ENCODE measurements at places on chromosomes 11 and 22. TPM values are rescaled to one million over a fixed set of nuclear protein-coding genes. Genes with fewer than 3 reads are reported as not detected.

DNA sequence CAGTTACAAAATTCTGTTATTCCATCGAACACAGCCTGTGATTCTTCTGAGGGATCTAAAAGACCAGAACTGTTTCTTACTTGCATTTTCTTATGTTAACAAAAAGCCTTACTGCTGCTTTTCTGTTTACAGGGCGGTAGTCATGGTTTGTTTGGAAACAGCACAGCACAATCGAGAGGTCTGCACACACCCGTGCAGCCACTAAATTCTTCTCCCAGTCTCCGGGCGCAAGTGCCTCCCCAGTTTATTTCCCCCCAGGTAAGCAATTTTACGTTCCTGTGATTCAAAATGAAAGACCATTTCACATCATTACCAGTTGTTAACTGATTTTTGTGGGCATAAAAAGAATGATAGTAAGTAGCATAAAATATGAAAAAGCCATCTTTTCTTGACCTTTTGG lies 60.8 kb upstream of the ADSL start:
- peak; percentile 65 for DNase-seq

DNA sequence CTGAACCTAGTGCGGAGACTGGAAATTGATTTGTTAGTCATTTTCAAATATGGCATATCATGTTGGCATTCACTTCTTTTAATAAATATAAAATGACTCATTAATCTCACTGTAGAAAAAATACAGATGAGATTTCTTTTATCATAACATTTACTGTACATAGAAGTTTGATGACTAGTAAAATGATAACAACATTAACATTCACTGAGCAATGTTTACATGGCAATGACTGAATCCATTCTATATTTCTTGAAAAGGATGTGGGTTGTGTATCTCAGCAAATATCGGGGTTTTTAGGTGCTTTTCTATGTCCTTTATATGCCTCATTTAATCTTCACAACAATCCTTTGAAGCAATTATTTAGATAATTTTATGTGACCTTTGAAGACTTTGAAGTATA lies 920.9 kb upstream of the FAT3 start:
- DNase-seq: no peak

The RFPL1 gene
- not detected for total RNA-seq

DNA sequence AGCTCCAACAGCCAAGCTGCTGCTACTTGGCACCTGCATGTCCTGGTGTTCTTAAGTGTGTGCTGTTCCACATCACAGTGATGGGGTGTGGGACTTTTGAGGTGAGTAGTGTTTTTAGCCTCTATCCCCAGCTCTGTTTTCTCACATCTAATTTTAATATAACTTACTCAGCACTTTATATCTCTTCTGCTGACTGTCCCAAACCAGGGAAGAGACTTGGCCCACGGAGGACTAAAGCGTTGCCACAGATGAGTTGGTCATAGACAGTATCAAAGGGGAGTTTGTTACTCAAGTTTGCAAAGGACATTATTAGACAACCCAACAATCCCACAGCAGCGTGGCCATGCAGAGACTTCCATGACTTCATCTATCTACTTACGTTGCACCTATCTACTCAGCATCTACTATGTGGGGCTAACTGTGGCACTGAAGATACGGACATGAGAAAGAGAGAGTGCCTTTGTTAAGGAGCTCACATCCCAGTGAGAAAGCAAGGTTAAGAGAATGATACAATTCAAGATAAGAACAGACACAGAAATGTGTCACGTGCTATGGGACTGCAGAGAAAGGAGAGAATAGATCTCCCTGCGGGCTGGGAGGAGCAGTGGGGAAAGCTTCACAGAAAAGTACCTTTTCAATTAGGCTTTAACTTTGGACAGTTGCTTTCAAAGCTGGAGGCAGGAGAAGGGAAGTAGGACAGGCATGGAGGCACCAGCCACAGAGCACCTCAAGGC lies 82.4 kb downstream of the ME3 start:
- DNase-seq: no peak

GRCh38 chr11:55624531-55624930 lies 10.4 kb upstream of the OR4P4 start:
- DNase-seq: no peak

The RASSF10 gene
- total RNA-seq: not detected

DNA sequence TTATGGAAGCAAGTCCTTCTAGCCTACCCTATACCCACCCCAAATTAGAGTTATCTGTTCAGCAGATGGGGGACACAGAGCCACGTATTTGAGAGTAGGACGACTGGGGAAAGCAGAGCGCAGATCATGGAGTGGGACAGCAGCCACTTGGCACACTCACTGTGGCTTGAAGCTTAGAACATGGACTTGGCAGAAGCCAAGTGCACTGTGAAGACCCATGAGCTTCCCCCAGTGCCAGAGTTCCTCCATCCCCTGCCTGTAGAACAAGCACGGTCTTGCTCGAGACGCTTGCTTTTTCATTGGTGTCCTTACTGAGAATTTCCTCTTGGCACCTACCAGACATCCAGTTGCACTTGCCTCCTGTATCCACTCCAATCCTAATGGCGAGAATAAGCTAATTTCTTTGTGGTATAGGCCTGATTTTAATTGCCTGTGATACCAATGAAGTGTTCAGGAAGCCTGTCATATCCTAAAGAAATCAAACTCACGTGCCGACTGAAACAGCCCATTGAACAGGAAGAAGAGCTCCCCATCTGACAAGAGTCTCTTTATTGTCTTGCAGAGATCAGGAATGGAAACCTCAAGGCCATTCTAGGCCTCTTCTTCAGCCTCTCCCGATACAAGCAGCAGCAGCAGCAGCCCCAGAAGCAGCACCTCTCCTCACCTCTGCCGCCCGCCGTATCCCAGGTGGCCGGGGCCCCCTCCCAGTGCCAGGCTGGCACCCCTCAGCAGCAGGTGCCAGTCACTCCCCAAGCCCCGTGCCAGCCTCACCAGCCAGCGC lies 166.9 kb downstream of the NAV2 start:
- DNase-seq: no peak

The NCF4 gene
- 9.3 TPM for total RNA-seq

DNA sequence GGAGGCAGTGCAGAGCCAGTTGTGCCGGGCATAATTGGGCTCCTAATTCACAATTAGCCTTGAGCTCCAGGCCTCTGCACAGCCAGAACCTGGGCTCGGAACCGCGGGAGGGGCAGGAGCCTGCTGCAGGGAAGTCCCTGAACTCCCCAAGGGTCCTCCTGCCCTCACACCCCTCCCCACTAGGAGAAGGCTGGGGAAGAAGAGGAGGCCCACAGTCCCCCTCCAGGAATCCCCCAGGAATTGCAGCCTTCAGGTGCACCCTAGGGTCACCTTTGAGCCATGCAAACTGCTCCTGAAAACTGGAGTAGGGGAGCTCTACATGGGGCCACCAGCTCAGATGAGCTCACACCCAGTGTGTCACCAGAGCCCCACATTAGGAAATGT lies 93.8 kb upstream of the LMO1 start:
- no peak for DNase-seq

The UVRAG gene
- 16.7 TPM for total RNA-seq

The JRKL gene
- 15.4 TPM for total RNA-seq

DNA sequence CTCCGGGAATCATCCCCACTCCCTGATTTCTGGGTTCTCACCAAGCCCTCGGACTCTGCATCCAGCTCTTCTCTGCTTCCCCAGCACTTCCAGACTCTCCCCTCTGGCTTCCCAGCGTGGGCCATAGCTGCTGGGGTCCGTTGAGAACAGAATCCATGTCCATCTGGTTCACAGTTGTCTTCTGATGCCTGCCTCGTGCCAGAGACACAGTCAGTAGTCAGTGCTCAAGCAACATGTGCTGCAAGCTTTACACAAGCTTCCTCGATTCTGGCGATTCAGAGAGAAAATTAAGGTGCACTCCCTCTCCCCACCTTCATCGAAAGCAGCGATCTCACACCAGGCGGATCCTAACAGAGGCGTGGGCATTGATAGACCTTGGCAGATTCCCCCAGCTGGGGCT lies 495.5 kb downstream of the TBC1D22A start:
- no peak for DNase-seq

- no peak for DNase-seq
Observed at GRCh38 chr11:9461760-9462134, 935 bp downstream of the ZNF143 start.

DNA sequence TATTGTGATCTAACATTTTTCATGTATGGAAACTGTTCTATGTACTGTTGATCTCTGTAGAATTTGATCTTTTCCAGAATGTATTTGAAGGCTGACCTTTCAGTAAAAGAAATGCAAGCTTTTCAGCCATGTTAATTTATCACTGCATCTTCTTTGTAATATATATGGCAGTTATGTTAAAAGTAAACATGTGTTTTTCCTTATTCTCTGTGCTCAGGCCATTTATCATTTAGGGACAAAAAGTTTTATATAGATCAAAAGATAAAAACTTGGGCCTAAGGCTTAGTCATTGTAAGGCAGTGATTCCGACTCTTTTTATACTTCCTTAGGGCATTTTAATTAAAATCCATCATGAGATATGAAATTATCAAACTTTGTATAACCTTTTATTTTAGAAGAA lies 48.7 kb downstream of the KDM2A start:
- DNase-seq: no peak

The FAM111B gene
- total RNA-seq: 31.0 TPM

- no peak for DNase-seq
Observed at GRCh38 chr11:45919806-45920530, 2.3 kb upstream of the PEX16 start.

DNA sequence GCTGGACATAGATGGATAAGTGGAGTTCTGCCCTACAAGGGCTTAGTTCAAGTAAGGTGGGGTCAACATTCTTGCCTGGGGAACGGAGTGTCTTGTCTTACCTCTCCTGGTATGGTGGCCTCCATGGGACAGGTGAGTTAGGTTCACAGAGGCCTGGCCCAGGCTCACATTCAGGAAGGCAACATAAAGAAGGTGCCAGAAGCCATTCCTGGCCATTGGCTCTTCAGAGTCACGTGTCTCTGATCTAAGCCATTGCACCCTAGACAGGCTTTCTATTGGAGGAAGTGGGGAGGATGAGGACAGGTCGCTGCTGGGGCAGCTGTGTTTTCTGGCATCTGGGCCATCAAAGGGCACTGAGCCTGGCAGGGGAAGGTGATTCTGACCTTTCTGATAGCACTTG lies 14.8 kb downstream of the LMO2 start:
- no peak for DNase-seq

DNA sequence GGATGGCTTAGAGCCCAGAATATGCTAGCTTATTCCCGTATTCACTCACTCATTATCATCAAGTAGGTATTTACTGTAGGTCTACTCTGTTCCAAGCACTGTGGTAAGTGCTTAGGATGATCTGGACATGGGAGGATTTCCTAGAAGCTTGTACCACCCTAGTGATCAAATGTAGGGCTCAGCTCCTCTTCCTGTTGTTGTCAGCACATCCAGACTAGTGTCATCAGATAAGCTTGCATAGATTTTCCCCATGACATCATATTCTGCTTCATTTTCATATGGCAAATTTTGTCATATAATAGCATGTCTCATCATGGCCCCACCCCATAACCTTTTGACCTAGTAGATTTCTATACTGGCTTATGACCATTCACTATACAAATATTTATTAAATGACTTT lies 19.3 kb upstream of the NUCB2 start:
- no peak for DNase-seq

The CWF19L2 gene
- total RNA-seq: 14.4 TPM

DNA sequence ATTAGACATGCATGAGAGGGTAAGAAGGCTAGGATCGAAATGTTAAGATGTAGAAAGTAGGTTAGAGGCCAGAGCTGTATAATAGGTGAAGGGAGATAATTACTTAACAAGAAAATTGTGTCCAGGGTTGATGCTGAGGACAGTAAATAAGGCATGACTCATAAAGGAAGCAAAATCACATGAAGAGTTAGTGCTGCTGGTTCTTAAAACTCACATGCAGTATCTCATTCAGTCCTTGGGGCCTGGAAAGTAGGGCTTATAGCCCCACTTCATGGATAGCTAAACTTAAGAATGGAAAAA lies 130.2 kb downstream of the NCAM1 start:
- no peak for DNase-seq

The GLYAT gene
- total RNA-seq: not detected

- no peak for DNase-seq
Observed at GRCh38 chr11:129442171-129442570, 66.5 kb downstream of the BARX2 start.

DNA sequence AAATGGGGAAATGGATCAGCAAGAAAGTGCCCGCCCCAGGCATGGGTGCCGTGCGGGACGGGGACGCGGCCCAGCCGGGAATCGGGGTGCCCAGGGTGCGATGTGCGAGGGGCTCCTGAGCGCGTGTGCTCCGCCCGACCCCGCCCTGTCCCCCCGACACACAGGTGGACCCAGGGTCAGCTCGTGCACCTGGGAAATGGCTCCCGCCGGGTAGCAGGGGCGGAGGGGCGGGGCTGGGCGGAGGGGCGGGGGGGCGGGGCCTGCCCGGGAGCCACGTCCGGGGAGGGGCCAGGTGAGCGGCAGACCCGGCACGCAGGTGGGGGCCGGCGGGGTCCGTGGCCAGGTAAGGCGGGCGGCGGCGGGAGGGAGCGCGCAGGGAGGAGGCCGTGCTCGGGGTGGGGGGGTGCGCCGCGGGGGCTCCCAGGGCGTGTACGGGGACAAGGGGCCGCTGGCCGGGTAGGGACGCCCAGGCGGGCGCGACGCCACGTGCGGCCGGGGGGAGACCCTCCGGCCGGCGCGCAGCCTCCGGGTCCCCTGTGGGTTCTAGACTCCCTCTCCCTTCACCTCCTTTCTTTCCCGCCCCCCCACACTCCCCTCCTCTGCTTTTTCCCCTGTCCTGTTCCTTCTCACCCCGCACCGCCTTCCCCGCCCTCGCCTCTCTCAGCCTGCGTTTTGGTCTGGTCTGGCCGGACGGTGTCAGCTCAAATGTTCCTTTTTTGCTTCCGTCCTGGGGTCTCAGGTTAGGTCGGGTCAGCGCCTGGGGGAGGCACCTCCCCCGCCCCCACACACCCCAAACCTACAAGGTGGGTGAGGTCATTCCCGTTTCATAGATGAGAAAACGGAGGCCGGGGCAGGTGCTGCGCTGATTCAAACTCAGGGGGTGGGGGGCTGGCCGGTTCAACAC lies at the start of gene ARHGAP8:
Gene ARHGAP8, plus strand, starts transcription at position 291 of the 904 bp plus-strand sequence. CDS start 33,953 bp downstream, outside the sequence.
- peak; percentile 28 for DNase-seq

DNA sequence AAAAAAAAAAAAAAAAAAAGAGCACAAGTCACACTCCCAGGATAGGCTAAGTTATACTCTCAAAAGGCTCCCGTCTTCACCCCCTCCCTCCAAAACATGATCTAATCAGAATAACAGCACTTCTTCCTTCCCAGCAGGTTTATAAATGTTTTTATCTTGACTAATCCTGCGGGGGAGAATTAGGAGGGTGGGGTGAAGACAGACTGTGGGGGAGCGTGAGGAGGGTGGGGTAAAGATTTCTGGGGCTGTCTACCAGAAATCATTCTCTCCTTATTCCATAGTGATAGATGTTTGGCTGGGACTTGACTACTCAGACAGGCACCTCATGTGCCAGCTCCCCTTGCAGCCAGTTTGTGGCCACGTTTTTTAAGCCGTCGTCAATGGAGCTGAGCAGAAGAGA lies 17.0 kb downstream of the KCNE3 start:
- no peak for DNase-seq

GRCh38 chr11:43944761-43945311 lies 2.4 kb downstream of the C11orf96 start:
- DNase-seq: peak; percentile 82

- DNase-seq: no peak
Observed at GRCh38 chr11:44972746-44973435, 22.2 kb upstream of the TP53I11 start.
